ENCODE measurements at places on chromosomes 13 and 19.

GRCh38 chr19:51186323-51186722, 38.6 kb upstream of the CD33 start:
- no peak for DNase-seq

GRCh38 chr19:17751912-17752273, 616 bp downstream of the FCHO1 start:
- no peak for DNase-seq

GRCh38 chr19:45809643-45810159, 5.4 kb downstream of the RSPH6A start:
- DNase-seq, result no peak

DNA sequence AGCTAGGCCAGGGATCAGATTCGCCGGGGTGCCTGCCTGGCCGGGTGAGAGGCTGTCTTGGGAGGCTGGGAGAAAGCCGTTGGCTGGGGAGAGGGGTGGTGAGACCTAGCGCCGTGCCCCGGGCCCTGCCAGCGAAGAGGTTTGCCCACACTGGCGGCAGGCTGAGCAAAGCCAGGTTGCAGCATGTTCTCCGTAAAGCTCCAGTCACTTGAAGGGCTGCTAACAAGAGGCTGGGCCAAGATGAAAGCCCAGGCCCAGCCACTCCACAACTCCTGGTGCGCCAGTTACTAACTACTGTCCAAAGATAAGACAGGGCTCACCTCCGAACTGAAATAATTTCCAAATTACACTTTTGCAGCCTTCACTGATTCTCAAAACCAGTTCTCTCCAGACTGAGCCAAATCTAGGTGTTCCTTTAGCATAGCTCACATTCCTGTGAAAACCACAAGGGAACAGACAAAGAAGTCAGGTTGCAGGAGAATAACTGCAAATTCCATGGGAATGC, 16.3 kb downstream of the ELAVL1 start:
- DNase-seq, result no peak

GRCh38 chr19:45473367-45473681, 5.5 kb downstream of the FOSB start:
- no peak for DNase-seq

- no peak for DNase-seq
Measured at GRCh38 chr19:5695649-5696195, 5.6 kb downstream of the RPL36 start.

- no peak for DNase-seq
Measured at GRCh38 chr19:7263521-7263920, 30.7 kb downstream of the INSR start.

DNA sequence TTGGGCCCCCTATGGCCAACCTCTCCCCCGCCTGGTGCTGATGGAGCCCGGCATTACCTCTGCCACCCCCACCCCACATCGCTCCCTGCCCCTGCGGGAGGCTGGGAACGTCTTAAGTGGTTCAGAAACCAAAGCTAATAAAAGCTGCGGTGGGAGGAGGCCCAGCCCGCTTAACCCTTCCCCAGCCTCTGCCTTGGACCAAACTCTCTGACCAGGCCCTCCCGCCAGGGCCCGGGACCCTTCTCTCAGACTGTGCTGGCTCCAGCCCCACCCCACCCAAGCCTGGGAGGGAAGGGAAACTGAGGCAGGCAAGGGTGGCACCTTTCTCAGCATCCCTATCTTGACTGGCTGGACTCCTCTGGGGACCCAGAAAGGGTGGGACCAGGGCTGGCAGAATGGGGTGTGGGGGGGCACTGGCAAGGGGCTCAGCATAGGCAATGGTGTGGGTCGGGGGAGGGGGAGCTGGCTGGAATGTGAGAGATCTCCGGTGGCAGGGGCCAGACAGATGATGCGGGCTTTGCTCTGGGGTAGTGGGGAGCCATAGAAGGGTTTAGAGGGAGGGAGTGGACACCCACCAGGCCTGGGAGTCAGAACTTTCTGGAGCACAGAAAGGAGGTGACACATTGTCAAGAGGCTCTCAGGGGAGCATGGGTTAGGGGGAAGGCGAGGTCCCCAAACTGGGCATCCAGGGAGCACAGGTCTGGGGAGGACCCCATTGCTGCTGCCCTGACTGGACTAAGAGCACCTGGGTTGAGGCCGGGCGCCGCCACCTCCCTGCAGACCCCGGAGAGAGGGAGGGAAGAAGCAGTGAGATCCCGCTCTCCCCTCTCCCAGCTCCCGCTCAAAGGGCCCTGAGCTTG, 21.9 kb downstream of the SMIM24 start:
- no peak for DNase-seq

- no peak for DNase-seq
Measured at GRCh38 chr13:31803311-31803710, 64.0 kb downstream of the RXFP2 start.

- DNase-seq, result no peak
Measured at GRCh38 chr19:57192077-57192420, 749 bp downstream of the ZNF264 start.

DNA sequence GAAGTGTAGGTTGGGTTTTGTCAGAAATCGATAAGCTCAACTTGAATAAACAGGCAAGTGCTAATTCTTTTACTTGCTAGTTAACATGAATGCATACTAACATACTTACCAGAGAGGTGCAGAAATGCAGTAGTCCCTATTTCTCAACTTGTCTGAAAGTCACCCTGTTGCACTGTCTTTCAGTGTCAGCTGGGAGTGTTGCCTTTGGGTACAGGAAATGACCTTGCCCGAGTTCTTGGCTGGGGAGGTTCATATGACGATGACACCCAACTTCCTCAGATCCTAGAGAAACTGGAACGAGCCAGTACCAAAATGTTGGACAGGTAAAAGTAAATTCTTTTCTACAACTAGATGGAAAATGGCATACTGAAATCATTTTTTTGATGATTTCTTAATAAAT, 103.5 kb upstream of the AKAP11 start:
- no peak for DNase-seq

DNA sequence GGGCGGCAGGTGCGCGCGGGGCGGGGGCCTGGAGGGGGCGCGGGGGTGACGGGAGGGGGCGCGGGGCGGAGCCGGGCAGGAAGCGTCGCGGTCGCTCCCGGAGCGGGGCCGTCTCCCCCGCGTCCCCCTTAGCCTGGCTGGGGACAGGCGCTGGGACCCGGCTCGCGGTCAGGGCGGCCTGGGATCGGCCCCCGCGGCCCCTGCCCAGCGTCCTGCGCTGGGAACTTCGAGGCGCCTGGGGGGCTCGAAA, 74.7 kb upstream of the MCF2L start:
- no peak for DNase-seq

- no peak for DNase-seq
Measured at GRCh38 chr19:18852648-18853047, 20.9 kb downstream of the UPF1 start.

GRCh38 chr13:21522847-21523246, 63.7 kb upstream of the ZDHHC20 start:
- DNase-seq, result no peak

DNA sequence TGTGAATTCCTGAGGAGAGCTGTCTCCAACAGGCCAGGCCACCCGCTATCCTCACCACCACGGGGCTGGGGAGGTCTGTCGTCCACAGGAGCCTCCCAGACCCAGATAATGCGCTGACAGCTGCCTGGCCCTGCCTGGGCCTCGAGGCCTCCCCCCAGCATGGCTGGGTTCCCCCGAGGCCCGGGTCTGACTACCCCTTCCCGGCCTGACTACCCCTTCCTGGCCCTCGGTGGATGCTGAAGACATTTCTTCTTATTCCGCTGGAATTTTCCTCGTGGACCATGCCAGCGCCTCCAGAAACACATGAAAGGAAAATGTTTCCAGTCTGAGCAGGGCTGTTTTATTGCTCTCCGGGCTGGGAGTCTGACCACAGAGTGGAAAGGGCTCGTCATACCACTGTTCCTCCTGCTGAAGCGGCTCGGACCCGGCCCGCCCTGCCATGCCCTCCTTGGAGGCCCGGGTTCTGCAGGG, 16.8 kb upstream of the COMP start:
- no peak for DNase-seq

DNA sequence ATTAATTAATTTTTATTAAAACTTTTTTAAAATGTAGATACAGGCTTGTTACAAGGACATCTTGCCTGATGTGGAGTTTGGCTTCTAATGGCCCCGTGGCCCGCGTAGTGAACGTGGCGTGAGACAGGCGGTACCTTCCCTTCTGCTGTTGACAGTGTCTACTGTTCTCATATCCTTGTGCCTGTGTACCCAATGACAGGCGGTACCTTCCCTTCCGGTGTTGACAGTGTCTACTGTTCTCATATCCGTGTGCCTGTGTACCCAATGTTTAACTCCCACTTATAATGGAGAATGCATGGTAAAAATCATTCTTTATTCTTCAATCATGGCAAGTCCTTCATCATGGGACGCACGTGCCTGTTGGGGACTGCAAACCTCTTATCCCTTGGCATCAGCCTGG, 79.1 kb upstream of the ZNF835 start:
- DNase-seq, result no peak

DNA sequence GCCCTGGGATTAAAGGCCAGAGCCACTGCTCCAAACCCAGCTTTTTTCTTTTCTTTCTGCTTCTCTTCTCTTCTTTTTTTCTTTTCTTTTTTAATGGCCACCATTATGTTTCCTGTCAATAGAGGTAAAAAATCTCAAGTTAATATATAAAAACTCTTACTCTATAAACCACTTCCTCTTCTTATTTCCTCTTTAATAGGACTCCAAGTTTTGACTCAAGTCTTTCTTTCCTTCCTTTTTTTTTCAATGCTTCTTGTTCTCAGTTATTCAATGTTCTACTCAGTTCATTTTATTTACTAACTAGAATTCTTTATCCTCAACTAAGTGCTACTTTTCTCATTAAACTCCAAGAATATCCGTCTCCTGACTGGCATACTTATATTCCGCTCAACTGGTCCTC, 27.1 kb upstream of the MYCBP2 start:
- DNase-seq, result no peak

GRCh38 chr13:44762911-44763310, 186.8 kb upstream of the TSC22D1 start:
- no peak for DNase-seq

DNA sequence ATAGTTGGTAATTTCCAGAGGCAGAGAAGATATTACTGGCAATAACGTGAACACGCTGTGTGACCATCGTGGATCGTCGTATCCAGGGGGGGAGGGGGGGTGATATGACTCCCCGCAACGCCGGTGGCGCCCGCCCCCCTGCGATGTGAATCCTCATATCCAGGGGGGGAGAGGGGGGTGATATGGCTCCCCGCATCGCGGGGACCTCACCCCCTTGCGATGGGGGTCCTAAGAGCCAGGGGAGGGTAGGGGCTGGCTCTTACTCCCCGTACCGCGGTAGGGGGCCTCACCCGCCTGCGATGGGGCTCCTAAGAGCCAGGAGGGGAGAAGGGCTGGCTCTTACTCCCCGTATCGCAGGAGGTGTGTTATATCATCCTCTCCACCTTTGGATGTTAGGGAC, 31.3 kb upstream of the RGCC start:
- no peak for DNase-seq

GRCh38 chr13:49561062-49561410, 24.3 kb downstream of the RCBTB1 start:
- DNase-seq, result no peak

- DNase-seq, result no peak
Measured at GRCh38 chr13:111380431-111380830, 60.0 kb downstream of the TEX29 start.

GRCh38 chr19:1806184-1807029, 5.7 kb downstream of the ATP8B3 start:
- no peak for DNase-seq

- DNase-seq, result no peak
Measured at GRCh38 chr13:94415500-94416237, 63.8 kb downstream of the DCT start.

DNA sequence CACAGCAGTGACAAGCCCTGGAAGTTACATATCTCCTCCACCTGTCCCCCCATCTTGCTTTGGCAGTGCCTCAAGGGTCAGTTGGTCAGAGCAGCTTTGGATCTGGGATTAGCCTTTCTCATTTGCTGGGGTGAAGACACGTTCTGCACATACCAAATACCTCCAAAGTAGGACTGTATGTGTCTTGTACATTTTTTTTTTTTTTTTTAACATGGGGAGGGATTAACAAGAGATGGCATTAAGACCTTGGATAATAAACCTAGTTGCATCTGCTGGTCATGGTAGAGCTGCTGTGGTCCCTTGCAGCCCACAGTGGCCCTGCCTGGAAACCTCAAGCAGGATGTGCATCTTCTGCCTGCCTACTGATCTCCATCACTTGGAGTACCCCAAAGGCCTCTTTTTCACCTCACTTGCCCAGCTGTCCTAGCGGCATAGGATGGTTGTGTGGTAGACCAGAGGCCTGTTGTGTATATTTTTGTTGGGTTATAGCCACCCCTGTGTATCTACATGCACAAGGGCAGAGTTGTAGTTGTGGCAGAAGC, 2.5 kb downstream of the RPS19 start:
- DNase-seq, result no peak

DNA sequence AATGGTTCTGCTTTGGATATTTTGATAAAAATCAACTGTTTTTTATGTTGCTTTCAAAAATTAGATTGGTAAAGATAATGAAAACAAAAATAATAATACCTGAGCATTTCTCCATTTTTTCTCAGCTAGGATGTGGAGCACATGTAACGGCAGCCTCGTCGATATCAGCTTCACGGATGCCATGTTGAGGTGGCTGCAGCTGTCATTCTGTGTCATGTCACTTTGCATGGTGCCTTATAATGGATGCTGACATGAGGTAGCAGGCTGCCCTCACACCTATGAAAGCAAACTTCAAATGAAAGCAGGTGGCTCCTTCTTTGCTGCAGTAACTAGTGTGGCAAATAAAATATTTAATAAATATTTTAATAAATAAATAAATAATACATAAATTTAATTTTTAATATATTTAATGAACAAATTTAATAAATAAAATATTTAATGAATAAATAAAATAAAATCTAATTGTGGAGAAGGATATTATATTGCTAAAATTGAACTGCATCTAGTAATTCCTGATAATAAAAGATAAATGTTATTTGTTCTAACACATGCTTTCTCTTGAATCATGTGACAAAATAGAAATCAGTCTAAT, 955.7 kb upstream of the SLC10A2 start:
- no peak for DNase-seq

DNA sequence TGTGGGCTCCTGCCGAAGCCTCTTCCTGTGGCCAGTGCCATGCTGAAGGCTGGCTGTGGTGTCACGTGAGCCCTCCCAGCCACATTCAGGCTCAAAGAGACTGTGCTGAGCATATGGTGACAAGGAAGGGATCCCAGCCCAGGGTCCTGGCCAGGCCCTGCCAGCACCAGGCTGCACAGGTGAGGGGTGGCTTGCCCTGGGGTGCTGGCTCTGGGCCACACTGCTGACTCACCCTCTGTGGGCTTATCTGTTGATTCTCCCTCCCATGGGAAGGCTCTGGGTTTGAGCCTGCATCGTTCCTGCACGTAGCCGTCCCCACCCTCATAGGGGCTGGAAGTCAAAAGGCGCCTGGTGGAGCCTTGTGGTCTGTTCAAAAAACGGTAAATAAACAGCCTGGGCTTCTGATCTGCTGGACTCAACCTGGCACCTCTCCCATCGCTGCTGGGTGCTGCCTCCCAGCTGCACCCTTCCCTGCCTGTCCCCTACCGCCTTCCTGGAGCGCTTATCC, 31.1 kb downstream of the DNM2 start:
- DNase-seq, result no peak

- no peak for DNase-seq
Measured at GRCh38 chr19:45595814-45596213, 6.2 kb downstream of the GPR4 start.

GRCh38 chr13:35771898-35772297, 295.4 kb upstream of the MAB21L1 start:
- DNase-seq, result no peak

- DNase-seq, result no peak
Measured at GRCh38 chr19:2416321-2417097, 10.9 kb downstream of the TIMM13 start.

GRCh38 chr13:76885203-76886004, 801 bp downstream of the KCTD12 start:
- DNase-seq, result peak; percentile 74
